ENCODE measurements at places on chromosomes 13 and 19. TPM values are rescaled to one million over a fixed set of nuclear protein-coding genes. Genes with fewer than 3 reads are reported as not detected.

- DNase-seq = no peak
These were observed 2545.3 kb downstream of the PCDH9 start for GRCh38 chr13:64684685-64685431.

DNA sequence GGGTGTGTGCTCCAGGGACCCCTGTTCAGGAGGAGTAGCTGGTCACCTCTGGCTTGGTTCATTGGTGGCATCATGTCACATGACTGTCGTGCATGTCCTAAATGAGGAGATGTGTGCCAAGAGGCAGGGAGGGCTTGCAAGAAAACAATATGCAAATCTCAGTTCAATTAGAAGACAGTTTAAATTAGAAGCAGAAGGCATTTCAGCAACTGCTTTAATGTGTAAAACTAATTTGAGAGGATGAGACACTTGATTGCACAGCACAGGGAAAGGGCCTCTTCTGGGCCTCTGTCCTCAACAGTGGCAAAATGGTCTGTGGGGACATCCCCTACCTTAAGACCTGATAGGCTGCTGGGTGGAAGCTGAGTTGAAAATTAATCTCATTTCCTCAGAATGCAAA lies 54.6 kb downstream of the SPATA13 start:
- no peak for DNase-seq

The MZT1 gene
- 18.5 TPM for polyA plus RNA-seq

DNA sequence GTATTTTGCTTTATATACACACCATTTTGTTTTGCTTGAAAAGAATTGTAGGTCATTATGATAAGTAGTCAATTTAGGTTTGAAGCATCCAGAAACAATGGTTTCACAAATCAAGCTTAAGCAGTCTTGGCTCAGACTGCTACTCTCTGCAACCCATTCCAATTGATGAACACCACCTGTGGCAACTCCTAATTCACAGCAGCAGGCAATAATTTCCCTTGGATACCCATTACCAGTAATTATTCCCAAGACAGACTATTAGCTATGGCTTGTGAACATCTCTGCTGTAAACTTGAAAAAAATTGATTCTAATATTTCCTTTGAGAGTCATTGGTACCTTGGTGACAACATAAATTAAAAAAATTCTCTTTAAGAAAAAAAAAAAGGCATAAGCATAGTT lies 299.3 kb upstream of the SLITRK6 start:
- no peak for DNase-seq

DNA sequence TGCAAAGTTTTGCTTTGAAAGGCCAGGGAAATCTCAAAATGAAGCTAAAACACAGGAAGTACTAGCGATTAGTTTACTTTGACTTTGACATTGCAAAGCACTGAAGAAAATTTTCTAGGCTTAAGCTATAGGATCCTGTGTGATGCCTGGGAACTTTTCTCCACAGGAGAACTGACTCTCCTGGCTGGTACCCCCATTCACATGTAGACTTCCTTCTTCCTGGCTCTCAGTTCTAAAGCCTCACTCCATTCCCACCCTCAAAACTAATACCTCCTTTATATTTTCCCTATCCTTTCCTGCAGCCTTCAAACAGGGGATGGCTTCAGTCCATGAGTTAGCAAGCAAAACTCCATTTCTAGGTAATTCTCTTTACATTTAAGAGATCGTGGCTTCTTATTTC lies 189.5 kb downstream of the SLITRK1 start:
- no peak for DNase-seq

GRCh38 chr13:113090415-113090770 lies 15.2 kb upstream of the F7 start:
- DNase-seq = no peak

- no peak for DNase-seq
These were observed 95.1 kb downstream of the KDM4B start for GRCh38 chr19:5063873-5064645.

The CBLC gene
- 3.8 TPM for polyA plus RNA-seq

GRCh38 chr13:91105270-91105669 lies 242.2 kb upstream of the MIR17HG start:
- DNase-seq = no peak

DNA sequence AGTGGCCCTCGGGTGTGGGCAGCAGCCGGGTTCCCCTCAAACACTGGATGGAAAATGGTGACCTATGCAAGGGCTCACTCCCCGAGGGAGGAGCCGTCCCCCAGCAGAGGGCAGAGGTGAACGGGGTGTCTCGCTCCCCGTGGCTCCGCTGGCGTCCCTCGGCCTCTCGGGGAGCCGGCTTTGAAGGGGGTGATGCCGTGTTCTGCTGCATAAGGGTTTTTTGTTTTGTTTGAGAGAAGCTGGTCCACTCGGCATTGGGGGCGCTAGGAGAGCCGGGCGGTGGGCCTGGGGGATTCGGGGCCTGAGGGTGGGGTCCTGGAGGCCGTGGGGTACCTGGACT lies 4.0 kb downstream of the EFNA2 start:
- no peak for DNase-seq

GRCh38 chr19:9342610-9343304 lies 18.8 kb downstream of the ZNF559 start:
- DNase-seq = no peak

GRCh38 chr19:48837051-48837524 lies 797 bp upstream of the HSD17B14 start:
- DNase-seq = peak; percentile 63

The DCT gene
- 0.44 TPM for polyA plus RNA-seq

- no peak for DNase-seq
These were observed 16.8 kb upstream of the SLC35E1 start for GRCh38 chr19:16588824-16589577.

The MISP3 gene
- polyA plus RNA-seq = 4.7 TPM

GRCh38 chr13:53144826-53145225 lies 116.2 kb downstream of the OLFM4 start:
- no peak for DNase-seq

DNA sequence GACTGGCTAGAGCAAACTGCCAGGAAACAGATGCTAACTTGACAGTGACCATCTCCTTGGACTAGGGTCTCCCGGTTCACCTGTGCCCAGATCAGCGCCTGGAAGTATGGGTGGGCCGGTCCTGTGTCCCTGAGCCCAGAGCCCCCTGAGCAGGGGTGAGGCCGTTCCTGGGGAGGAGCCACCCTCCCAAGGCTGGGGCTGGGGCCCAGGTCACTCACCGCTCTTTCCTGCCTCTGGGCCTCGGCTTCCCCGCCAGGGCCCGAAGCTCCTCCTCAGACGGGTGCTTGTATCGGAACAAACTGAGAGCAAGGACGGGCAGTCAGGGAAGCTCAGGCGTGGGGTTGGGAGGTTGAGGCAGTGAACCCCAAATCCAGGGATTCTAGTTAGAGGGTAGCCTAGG lies 5.4 kb downstream of the TMEM161A start:
- DNase-seq = no peak

The MAMSTR gene
- 5.2 TPM for polyA plus RNA-seq

DNA sequence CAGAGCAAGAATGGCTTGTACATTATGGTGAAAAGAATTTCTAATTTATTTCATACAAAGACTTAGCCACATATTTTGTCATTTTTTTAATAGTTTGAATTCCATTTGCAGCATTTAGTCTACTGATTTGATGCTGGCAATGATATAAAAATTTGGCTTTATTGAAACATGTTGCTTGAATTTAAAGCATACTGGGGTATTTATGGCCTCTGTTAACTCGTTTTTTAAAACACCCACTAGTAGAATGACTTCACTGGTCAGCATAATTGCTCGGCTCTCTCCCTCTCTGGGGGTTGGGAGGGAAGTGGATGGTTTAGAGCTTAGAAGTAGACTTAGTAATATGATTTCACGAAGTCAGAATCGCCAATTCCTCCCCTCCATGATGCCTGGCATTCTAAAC lies 354.9 kb upstream of the HTR2A start:
- DNase-seq = no peak

DNA sequence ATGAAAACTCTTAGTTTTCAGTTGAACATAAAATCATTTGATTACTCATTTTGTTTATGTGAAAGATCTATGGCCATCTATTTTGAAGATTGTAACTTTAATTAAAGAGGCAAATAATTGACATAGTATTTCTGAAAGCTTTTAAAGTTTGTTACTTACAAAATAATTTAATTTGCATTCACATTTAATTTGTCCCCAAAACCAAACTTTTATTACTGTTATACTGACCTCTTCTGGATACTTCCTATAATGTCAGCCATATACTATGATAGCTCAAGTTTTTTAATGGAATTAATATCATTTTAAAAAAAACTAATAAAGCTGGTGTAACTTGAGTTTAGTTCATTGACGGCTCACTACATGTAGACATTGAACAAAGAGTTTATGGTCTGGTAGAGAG lies 4.9 kb upstream of the SGCG start:
- DNase-seq = no peak

- no peak for DNase-seq
These were observed 6.0 kb upstream of the PRR19 start for GRCh38 chr19:42295831-42296525.

DNA sequence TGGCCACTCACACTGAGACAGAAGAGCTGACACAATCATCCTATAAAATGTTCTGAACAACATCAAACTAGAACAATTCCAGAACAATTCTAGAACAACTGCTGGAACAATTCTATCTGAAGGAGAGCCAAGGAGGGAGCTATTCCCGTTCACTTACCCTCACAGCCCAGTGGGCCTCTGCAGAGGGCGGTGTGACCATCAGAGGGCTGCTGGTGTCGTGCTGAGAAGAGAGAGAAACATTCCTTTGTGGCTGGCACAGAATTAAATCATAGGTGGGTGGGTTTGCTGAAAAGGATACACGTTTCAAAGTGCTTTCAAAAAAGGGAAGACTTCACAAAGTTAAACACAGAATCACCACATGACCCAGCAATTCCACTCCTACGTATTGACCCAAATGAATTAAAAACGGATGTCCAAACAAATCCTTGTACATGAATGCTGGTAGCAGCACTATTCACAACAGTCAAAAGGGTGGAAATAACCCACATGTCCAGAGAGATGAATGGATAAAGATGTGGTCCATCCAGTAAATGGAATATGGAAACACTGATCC lies 34.9 kb downstream of the EPS15L1 start:
- DNase-seq = no peak

DNA sequence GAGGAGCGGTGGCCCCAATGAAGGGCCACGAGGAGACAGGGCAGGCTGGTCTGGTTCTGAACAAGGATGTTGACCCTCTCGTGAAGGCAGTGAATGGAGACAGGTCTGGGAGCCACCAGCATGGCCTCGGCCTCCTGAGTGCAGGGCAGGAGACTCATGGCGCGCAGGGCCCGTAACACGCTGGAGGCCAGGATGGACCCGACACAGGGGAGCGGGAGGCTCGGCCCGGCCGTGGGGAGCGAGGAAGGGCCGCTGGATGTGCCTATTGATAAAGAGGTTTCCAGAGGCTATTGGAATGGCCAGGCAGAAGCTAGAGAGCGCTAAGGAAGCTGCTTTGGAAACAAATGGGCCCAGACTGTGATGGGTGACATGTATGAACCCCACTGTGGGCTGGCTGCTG lies 132.5 kb downstream of the STK24 start:
- no peak for DNase-seq

DNA sequence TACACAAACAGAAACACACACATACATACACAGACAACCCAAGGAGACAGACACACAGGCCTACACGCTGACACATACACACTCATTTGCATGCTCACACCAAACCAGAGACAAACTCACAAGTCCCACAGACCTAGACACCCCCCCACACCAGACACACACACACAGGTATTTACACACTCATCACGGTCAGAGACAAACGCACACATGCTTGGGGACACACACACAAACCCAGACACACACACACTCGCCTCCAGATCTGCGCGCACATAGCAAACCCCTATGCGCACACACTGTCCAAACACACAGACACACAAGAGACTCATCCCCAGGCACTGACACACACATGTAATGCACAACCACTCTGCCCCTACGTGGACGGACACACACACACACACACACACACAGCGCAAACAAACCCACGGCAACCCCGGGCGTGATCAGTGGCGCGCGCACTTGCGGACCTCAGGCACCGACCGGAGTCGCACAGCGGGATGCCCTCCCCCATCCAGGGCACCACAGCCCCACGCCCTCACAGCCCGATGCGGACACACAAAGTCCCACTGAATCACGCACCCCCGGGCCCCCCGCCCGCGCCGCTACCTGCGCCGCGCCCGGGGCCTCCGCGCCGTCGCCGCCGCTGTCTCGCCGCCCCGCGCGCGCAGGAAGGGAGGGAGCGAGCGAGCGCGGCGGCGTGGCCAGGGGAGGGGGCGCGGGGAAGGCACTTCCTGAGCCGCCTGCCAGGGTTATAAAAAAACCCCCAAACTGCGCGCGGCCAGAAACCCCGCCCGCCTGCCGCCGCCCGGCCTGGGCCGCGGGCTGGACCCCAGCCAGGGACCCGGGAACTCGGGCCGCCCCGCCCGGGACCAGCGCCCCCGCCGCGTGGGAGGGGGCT lies at the start of gene ADAMTS10:
ADAMTS10 (minus strand) TSS at position 675 of the 895 bp plus-strand sequence. CDS start 5,005 bp downstream, outside the sequence.
- DNase-seq = no peak

The PSMD8 gene
- 161 TPM for polyA plus RNA-seq

DNA sequence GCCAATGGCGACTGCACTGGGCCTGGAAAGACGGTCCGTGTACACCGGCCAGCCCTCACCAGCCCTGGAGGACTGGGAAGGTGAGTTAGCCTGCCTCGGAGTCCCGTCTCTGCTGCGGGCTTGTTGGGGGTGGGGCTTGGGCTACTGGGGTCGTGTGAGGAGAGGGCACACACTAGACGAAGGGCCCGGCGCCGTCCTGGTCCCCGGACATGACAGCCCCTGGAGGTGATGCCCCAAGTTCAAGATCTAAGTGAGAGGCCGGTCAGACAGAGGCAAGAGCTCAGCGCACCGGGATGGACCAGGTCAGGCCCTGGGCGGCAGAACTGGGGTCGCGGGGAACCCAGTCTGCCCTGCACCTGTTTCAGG lies 1.6 kb downstream of the CILP2 start:
- no peak for DNase-seq

GRCh38 chr19:16714702-16715287 lies 4.9 kb upstream of the NWD1 start:
- DNase-seq = no peak
